Testis (tissue), 5 donors: ENCODE measurements at places on chromosomes 7 and 10. TPM values are rescaled to one million over a fixed set of nuclear protein-coding genes. Genes with fewer than 3 reads are reported as not detected.

DNA sequence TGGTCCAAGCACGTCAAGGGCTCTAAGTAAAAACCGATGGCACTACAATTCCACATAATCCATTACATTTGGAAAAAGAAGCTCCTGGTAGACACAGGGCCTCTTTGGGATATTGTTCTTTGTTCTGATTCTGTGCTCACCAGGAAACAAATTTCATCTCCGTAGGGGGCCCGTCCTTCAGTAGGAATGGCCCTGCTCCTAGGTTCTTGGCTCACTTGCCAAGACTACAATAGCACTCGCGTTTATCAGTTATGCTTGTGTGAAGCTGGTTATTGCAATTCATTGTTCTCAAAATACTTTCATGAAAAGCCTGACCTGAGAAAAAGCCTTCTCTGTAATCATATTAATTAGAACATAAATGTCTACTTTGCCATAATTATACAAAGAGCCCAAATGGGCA is 10.3 kb upstream of the ZC3HAV1L start:
- no peak for DNase-seq
- H3K4me1 ChIP-seq = no peaks in the 10 kb centered on the region
- H3K36me3 ChIP-seq = no peaks in the 10 kb centered on the region
- no peaks in the 10 kb centered on the region for H3K27me3 ChIP-seq
- H3K4me3 ChIP-seq = no peak overlapping the region

- H3K4me1 ChIP-seq = no peaks in the 10 kb centered on the region
- no peaks in the 10 kb centered on the region for H3K27me3 ChIP-seq
- no peak for DNase-seq
- no peaks in the 10 kb centered on the region for H3K36me3 ChIP-seq
- no peak overlapping the region for H3K27ac ChIP-seq
Observed at GRCh38 chr7:134046594-134047128, 80.5 kb upstream of the LRGUK start.

- DNase-seq = no peak
- H3K4me1 ChIP-seq = no peaks in the 10 kb centered on the region
- no peak overlapping the region for H3K27ac ChIP-seq
- no peak overlapping the region for H3K4me3 ChIP-seq
- H3K36me3 ChIP-seq = no peaks in the 10 kb centered on the region
- no peaks in the 10 kb centered on the region for H3K27me3 ChIP-seq
Observed at GRCh38 chr7:94450044-94450697, 55.5 kb downstream of the COL1A2 start.

- no peaks in the 10 kb centered on the region for H3K27me3 ChIP-seq
- DNase-seq = no peak
- H3K36me3 ChIP-seq = no peaks in the 10 kb centered on the region
- H3K4me3 ChIP-seq = no peak overlapping the region
Observed at GRCh38 chr10:69818676-69819239, 17.1 kb downstream of the COL13A1 start.

The SEMA4G gene
- 6.2 TPM for polyA plus RNA-seq

The AOAH gene
- polyA plus RNA-seq = 3.8 TPM

The CDHR3 gene
- polyA plus RNA-seq = 8.5 TPM
